Right renal cortex interstitium (tissue), 3 donors: ENCODE measurements at places on chromosomes 6 and 20. TPM values are rescaled to one million over a fixed set of nuclear protein-coding genes. Genes with fewer than 3 reads are reported as not detected.

DNA sequence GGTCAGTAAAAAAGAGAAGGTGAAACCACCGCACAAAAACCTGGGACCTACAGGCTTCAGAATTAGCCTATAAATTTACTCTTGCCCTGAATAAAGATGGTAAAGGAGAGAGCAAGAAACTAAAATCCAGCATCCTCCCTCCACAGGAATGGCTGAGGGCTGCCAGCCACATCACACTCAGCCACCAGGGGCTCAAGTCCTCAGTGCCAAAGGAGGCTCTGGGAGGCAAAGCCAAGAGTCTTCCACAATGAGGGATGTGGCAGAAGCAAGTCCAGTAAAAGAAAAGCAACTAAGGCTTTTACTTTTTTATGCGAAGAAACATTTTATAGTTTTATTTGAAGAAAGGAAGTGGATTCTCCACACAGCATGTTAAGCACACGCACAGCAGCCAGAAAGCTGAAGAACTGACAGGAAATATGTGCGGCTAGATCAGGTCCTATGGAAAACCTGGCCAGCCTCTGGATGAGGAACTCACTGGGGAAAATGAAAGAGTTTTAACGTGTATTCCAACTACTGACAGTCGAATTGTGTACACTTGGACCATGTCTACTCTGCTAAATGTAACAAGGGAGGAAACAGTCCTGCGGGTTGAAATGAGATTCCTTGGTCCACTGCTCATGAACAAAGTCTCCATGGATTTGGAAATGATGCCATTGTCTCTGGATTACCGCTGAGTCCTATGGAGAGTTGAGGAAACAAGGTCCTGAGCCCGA lies 219.4 kb upstream of the SSTR4 start:
- DNase-seq: no peak

Gene C20orf141
- polyA plus RNA-seq: 0.28 TPM

Gene GSTA3
- polyA plus RNA-seq: 0.51 TPM

DNA sequence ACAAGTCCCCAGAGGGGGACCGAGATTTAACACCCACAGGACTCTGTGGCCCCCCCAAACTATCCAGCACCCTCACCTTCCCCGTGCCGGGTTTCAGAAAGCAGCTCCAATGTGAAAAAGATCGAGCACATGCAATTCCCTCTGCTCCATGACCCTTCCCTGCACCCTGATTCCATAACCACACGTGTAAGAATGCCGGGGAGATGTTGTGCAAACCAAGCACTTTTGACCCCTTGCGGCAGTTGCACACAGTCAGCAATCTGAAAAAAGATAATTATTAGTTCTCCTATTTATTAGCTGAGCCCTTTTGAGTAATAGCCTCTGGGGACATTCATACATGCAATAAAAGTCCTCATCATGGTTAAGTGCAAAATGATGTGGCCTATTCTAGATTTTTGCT lies 13.0 kb downstream of the FOXQ1 start:
- DNase-seq: no peak

- no peak for DNase-seq
Observed at GRCh38 chr6:2938632-2939083, 32.7 kb downstream of the SERPINB6 start.

Gene FAM83C
- 0.06 TPM for polyA plus RNA-seq

Gene SUMO4
- polyA plus RNA-seq: 0.76 TPM

- no peak for DNase-seq
Observed at GRCh38 chr6:14277405-14277930, 159.9 kb downstream of the CD83 start.
